ENCODE measurements at places on chromosomes 3 and 15. TPM values are rescaled to one million over a fixed set of nuclear protein-coding genes. Genes with fewer than 3 reads are reported as not detected.

PLCB2 gene
- 182 TPM for total RNA-seq

C3orf33 gene
- total RNA-seq, result 0.66 TPM

CLDN11 gene
- 0.10 TPM for total RNA-seq

RTP4 gene
- total RNA-seq, result 10.6 TPM

FETUB gene
- total RNA-seq, result not detected

HRH1 gene
- total RNA-seq, result 0.13 TPM

RASL12 gene
- total RNA-seq, result not detected
